ENCODE measurements at places on chromosomes 6 and 20. TPM values are rescaled to one million over a fixed set of nuclear protein-coding genes. Genes with fewer than 3 reads are reported as not detected.

- H3K4me1 ChIP-seq, result peaks cover 17% of the 10 kb centered on the region
- H3K4me3 ChIP-seq, result no peak overlapping the region
- peaks cover 6% of the 10 kb centered on the region for H3K27me3 ChIP-seq
- ATAC-seq, result no peak
- no peak overlapping the region for H3K27ac ChIP-seq
Measured at GRCh38 chr20:53074811-53075314, 102.7 kb downstream of the TSHZ2 start.

GRCh38 chr20:64102647-64103354, 4.6 kb downstream of the NPBWR2 start:
- no peaks in the 10 kb centered on the region for H3K36me3 ChIP-seq
- H3K27me3 ChIP-seq, result peaks cover 6% of the 10 kb centered on the region
- peak overlapping the region; percentile 32 for H3K4me3 ChIP-seq
- ATAC-seq, result no peak
- no peaks in the 10 kb centered on the region for H3K4me1 ChIP-seq
- H3K27ac ChIP-seq, result no peak overlapping the region

DNA sequence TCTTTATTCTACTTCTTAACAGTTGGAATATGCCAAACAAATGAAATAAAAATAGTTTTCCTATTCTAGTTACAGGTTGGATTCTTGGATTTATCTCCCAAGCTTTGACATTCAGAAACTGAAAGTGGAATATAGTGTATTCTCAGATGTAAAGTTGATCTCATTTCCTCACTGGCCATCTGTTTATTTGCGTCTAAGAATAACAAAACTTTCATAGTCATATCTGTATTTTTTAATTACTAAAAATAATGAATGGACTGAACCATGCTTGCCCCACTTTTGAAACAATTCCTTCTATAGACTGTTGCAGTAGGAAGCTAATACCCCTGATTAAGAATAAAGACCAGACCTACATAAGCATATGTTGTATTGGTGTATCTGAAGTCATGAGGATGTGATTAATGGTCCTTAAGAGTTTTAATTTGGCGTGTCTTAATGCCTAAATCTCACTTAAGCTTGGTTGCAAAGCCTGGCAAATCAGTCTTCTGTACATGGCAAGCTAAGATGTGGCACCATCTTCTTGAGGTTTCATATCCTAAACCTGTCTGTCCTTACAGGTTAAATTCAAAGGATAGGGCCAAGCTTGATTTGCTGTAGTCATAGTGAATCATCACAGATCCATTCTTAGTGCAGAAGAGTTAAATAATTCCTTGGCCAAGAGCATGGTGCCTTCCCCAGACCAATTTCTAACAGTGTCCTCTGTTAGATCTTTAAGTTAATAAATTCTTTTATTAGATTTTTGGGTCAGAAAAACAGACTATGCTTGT, 58.9 kb downstream of the FOXO3 start:
- peak overlapping the region; percentile 1 for H3K27ac ChIP-seq
- no peak for ATAC-seq
- no peaks in the 10 kb centered on the region for H3K27me3 ChIP-seq
- peaks cover 27% of the 10 kb centered on the region for H3K4me1 ChIP-seq
- H3K4me3 ChIP-seq, result no peak overlapping the region

- H3K4me1 ChIP-seq, result peaks cover 4% of the 10 kb centered on the region
- ATAC-seq, result no peak
- no peak overlapping the region for H3K4me3 ChIP-seq
- H3K27ac ChIP-seq, result no peak overlapping the region
Measured at GRCh38 chr20:8301655-8302054, 169.6 kb downstream of the PLCB1 start.

- H3K36me3 ChIP-seq, result no peaks in the 10 kb centered on the region
- no peak overlapping the region for H3K4me3 ChIP-seq
- H3K4me1 ChIP-seq, result no peaks in the 10 kb centered on the region
Measured at GRCh38 chr6:153563001-153563400, 431.9 kb upstream of the RGS17 start.

DNA sequence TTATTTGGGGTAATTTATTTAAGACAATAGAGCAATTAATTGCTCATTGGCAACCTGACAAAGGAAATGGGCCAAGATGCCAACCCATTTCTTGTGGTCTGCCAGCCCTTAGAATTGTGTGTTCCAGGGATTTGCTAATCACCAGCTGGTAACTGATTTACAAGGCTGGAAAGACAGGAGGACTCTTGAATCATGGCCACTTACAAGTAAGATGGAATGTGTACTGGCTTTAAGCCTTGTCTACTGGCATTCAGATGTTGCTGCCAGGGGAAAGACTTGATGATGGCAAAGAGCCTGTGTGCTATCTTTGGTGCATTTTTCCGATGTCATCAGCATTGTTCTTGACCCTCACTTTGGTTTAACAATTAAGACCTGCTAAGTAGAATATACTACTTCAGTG, 91.0 kb downstream of the BCKDHB start:
- H3K27ac ChIP-seq, result no peak overlapping the region
- H3K27me3 ChIP-seq, result no peaks in the 10 kb centered on the region
- H3K4me3 ChIP-seq, result no peak overlapping the region
- no peak for ATAC-seq
- peaks cover under 1% of the 10 kb centered on the region for H3K36me3 ChIP-seq
- H3K4me1 ChIP-seq, result no peaks in the 10 kb centered on the region

DNA sequence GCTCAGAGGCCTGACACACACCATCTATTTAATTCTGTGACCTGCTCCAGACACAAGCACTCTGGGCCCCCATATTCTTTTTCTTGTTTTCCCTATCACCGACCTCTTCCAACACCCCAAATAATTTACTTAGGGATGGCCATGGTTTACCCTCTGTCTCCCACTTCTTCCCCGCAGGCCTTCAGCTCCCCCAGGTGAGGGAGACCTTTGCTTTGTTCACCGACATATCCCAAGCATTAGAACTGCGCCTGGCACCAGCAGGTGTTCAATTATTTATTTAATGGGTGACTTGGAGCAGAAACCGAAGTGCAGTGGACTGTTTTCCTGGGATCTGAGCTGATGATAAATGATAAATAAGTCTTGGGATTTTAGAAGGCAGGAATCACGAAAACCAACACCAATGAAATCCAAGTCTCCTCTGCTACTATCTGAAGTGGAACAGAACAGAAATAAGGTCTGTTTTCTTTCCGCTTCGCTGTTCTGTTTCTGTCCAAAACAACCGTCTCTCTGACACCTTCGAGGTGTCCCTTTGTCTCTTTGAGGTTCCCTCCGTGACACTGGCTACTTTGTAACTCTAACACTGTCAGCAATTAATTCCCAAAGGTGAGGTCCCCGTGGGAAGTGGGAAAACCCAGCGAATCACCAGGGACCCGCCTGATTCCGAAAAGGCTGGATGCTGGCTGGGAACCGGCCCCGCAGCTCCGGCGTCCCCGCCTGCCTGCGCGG, 1.1 kb upstream of the RIN2 start:
- no peaks in the 10 kb centered on the region for H3K36me3 ChIP-seq
- H3K27ac ChIP-seq, result no peak overlapping the region
- peaks cover 32% of the 10 kb centered on the region for H3K27me3 ChIP-seq
- H3K4me1 ChIP-seq, result no peaks in the 10 kb centered on the region
- H3K4me3 ChIP-seq, result peak overlapping the region; percentile 23
- ATAC-seq, result no peak

DNA sequence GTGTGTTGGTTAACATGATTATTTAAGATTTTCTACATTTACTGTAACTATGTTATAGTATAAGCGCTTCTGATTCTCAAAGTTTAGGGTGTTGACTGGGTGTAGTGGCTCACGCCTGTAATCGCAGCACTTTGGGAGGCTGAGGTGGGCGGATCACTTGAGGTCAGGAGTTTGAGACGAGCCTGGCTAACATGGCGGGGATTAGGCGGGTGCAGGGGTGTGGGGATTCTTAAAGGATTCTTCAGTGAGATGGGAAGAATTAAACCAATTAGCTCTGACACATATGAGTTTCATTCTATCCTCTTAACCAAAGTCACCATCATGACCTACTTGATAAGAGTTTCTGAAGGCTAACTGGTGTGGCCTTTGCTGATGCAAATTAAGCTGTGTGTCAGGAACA, 39.2 kb downstream of the GSTA4 start:
- no peak for ATAC-seq
- no peak overlapping the region for H3K27ac ChIP-seq
- H3K4me3 ChIP-seq, result no peak overlapping the region
- H3K36me3 ChIP-seq, result no peaks in the 10 kb centered on the region
- H3K27me3 ChIP-seq, result peaks cover 10% of the 10 kb centered on the region
- no peaks in the 10 kb centered on the region for H3K4me1 ChIP-seq

- H3K36me3 ChIP-seq, result no peaks in the 10 kb centered on the region
- peak; percentile 87 for ATAC-seq
- H3K27ac ChIP-seq, result no peak overlapping the region
- H3K4me1 ChIP-seq, result no peaks in the 10 kb centered on the region
- no peaks in the 10 kb centered on the region for H3K27me3 ChIP-seq
Measured at GRCh38 chr20:208942-209566, 18.0 kb upstream of the DEFB129 start.

- no peak for ATAC-seq
- no peaks in the 10 kb centered on the region for H3K36me3 ChIP-seq
- no peak overlapping the region for H3K4me3 ChIP-seq
- no peaks in the 10 kb centered on the region for H3K4me1 ChIP-seq
Measured at GRCh38 chr6:168067081-168067759, 11.8 kb downstream of the FRMD1 start.

- peaks cover 84% of the 10 kb centered on the region for H3K36me3 ChIP-seq
- ATAC-seq, result no peak
- H3K4me1 ChIP-seq, result peaks cover 45% of the 10 kb centered on the region
- H3K27me3 ChIP-seq, result no peaks in the 10 kb centered on the region
- no peak overlapping the region for H3K4me3 ChIP-seq
Measured at GRCh38 chr20:48745330-48745729, 82.5 kb downstream of the PREX1 start.

- no peak for ATAC-seq
- no peaks in the 10 kb centered on the region for H3K27me3 ChIP-seq
- no peaks in the 10 kb centered on the region for H3K36me3 ChIP-seq
- H3K4me3 ChIP-seq, result no peak overlapping the region
Measured at GRCh38 chr6:113102761-113103160, 754.4 kb upstream of the MARCKS start.

- no peak overlapping the region for H3K27ac ChIP-seq
- no peak for ATAC-seq
- peak overlapping the region; percentile 52 for H3K4me3 ChIP-seq
- H3K4me1 ChIP-seq, result peaks cover 5% of the 10 kb centered on the region
- H3K27me3 ChIP-seq, result peaks cover 52% of the 10 kb centered on the region
- no peaks in the 10 kb centered on the region for H3K36me3 ChIP-seq
Measured at GRCh38 chr6:32460528-32460927, 20.8 kb downstream of the HLA-DRA start.

- H3K36me3 ChIP-seq, result no peaks in the 10 kb centered on the region
- H3K27ac ChIP-seq, result no peak overlapping the region
- no peak overlapping the region for H3K4me3 ChIP-seq
- peaks cover 10% of the 10 kb centered on the region for H3K4me1 ChIP-seq
Measured at GRCh38 chr20:44572551-44573500, 9.6 kb upstream of the PKIG start.

DNA sequence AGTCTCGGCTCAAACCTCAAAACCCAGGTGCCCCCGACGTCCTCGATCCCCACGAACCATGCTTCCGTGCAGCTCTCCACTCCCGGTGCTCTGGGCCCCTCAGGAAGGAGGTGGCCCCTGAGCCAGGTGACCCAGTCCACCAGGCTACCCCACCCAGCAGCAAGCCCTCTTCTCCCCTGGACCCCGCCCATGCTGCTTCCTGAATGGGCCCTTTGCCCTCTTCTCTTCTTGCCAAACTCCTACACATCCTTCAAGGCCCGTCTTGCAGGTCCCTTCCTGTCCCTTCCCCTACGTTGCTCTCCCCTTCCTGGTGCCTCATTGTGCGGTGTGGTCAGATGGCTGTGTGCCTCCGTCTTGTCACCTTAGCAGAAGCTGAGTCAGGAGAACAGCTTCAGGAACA, 3.4 kb upstream of the GATA5 start:
- H3K36me3 ChIP-seq, result no peaks in the 10 kb centered on the region
- H3K4me1 ChIP-seq, result no peaks in the 10 kb centered on the region
- H3K27me3 ChIP-seq, result peaks cover 33% of the 10 kb centered on the region

- no peaks in the 10 kb centered on the region for H3K36me3 ChIP-seq
- no peaks in the 10 kb centered on the region for H3K4me1 ChIP-seq
- no peak overlapping the region for H3K27ac ChIP-seq
- no peak for ATAC-seq
Measured at GRCh38 chr6:36809941-36810803, 29.1 kb downstream of the CPNE5 start.

GRCh38 chr6:158437571-158437970, 122.3 kb upstream of the TMEM181 start:
- no peaks in the 10 kb centered on the region for H3K4me1 ChIP-seq
- ATAC-seq, result no peak
- peaks cover 6% of the 10 kb centered on the region for H3K36me3 ChIP-seq
- no peak overlapping the region for H3K4me3 ChIP-seq

DNA sequence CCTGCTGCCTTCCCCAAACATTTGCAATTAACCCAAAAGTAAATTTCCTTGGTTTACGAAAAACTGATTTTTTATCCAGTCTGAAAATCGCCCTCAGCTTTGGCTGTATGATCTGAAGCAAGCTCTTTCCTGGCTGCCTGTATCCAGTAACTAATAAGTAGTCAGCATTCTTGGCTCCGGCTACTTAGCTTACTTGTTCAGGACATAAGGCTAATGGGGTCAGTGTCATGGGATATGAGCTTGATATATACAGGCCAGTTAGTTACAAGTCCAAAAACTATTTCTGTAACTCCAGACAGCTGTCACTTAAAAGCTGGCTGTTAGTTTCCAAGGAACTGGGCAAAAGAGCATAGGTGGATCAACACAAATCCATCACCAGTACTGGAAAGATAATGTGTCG, 56.2 kb downstream of the KHDC1L start:
- H3K4me3 ChIP-seq, result no peak overlapping the region
- ATAC-seq, result no peak
- no peaks in the 10 kb centered on the region for H3K27me3 ChIP-seq
- H3K4me1 ChIP-seq, result no peaks in the 10 kb centered on the region
- H3K36me3 ChIP-seq, result no peaks in the 10 kb centered on the region

- H3K4me3 ChIP-seq, result no peak overlapping the region
- H3K36me3 ChIP-seq, result no peaks in the 10 kb centered on the region
- no peaks in the 10 kb centered on the region for H3K27me3 ChIP-seq
- ATAC-seq, result no peak
- H3K27ac ChIP-seq, result no peak overlapping the region
- no peaks in the 10 kb centered on the region for H3K4me1 ChIP-seq
Measured at GRCh38 chr6:86192123-86192522, 549.4 kb upstream of the SYNCRIP start.

GRCh38 chr6:129364037-129364436, 345.9 kb downstream of the ARHGAP18 start:
- H3K4me1 ChIP-seq, result peaks cover 4% of the 10 kb centered on the region
- no peak for ATAC-seq
- no peaks in the 10 kb centered on the region for H3K27me3 ChIP-seq

GRCh38 chr6:153003366-153003690, 819 bp upstream of the MTRF1L start:
- H3K27ac ChIP-seq, result peak overlapping the region; percentile 96
- H3K4me3 ChIP-seq, result peak overlapping the region; percentile 95
- H3K36me3 ChIP-seq, result peaks cover 45% of the 10 kb centered on the region
- H3K27me3 ChIP-seq, result no peaks in the 10 kb centered on the region
- peaks cover 17% of the 10 kb centered on the region for H3K4me1 ChIP-seq

The RFX6 gene
- total RNA-seq, result not detected

The EEF1A2 gene
- 0.80 TPM for total RNA-seq

The OOEP gene
- total RNA-seq, result 0.26 TPM

The CRYBG1 gene
- total RNA-seq, result 36.4 TPM

The ERGIC3 gene
- total RNA-seq, result 142 TPM

The TUBB2B gene
- total RNA-seq, result 0.35 TPM

The CDKN1A gene
- 164 TPM for total RNA-seq

The RANBP9 gene
- 68.2 TPM for total RNA-seq

All from activated T-helper 17 cell treated with anti-CD3 and anti-CD28 coated beads, Interleukin-2, amount 50 U/mL, for 72 hours (primary cell).